RPMI8226 (cell line): ENCODE measurements at places on chromosomes 1 and 21.

- DNase-seq = no peak
Observed at GRCh38 chr1:180862305-180862704, 50.4 kb upstream of the KIAA1614 start.

DNA sequence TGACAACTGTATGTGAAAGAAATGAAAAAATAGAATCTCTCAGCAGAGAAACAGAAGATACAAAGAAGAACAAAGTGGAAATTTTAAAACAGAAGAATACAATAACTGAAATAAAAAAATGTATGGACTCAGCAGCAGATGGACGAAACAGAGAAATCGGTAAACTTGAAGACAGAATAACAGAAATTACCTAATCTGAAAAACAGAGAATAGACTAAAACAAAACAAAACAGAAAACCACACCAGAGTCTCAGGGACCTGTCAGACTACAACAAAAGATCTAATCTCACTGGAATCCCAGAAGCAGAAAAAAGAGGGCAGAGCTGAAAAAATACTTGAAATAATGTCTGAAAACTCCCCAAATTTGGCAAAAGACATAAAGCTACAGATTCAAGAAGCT is 83.0 kb downstream of the ZSWIM5 start:
- DNase-seq = no peak

DNA sequence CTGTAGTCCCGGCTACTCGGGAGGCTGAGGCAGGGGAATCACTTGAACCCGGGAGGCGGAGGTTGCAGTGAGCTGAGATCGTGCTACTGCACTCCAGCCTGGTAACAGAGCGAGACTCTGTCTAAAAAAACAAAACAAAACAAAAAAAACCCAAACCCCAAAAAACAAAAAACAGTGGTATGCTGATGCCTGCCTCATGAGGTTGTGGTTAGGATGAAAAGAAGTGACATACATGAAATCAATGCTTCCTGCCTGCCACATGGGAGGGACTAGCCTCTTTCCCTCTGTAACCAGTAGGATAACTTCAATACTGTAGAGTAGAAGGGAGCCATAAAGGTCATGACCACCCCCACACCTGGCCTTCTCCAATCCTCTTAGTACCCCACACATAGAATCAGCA is 55.2 kb downstream of the TENT5C start:
- DNase-seq = no peak

- DNase-seq = peak; percentile 77
Observed at GRCh38 chr1:182146286-182146685, 84.8 kb upstream of the ZNF648 start.

DNA sequence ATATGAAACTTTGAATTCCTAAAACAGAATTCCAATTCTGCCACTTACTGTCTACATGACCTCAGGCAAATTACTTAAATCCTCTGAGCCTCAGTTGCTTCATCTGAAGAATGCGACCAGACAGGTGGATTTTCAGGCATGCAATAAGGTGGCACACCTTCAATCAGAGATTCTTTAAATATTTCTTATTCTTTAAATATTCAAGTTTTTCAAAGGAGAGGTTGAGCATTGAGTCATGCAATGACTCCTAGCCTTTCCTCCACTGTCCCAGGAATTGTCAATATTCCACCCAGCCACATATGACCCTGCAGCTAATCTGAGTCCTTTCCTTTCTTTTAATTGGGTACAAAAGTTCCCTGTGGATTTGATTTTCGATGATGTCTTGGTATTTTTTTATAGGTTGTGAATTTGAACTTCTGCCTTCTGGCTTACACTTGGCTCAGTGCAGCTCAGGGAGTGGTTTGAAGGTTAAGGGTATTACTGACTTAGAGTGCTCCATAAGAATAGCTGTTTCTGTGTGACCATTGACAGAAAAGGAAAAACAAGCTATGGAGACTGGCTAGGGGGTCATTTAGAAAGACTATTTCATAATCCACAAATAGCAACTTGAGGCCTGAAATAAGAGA is 52.2 kb upstream of the PRDX6 start:
- DNase-seq = no peak

DNA sequence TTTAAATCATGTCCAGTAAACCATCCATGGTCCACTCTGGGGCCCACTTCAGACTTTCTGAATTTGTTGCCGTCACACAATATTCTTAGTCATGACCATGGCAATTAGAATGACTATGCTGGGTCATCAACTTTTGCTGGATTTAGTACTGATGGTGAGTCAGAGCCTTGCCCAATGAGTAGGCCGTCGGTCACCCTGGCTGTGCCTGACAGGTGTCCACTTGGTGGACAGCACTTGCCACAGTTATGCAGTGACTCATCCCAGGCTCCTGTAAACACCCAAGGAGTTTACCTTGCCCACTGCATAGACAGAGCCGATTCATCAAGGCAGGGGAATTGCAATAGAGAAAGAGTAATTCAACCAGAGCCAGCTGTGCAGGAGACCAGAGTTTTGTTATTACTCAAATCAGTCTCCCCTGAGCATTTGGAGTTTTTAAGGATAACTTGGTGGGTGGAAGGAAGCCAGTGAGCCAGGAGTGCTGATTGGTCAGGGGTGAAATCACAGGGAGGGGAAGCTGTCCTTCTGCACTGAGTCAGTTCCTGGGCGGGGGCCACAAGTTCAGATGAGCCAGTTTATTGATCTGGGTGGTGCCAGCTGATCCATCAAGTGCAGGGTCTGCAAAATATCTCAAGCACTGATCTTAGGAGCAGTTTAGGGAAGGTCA is 333.8 kb downstream of the PTPRU start:
- DNase-seq = no peak
